ENCODE measurements at places on chromosomes 11 and 22.

DNA sequence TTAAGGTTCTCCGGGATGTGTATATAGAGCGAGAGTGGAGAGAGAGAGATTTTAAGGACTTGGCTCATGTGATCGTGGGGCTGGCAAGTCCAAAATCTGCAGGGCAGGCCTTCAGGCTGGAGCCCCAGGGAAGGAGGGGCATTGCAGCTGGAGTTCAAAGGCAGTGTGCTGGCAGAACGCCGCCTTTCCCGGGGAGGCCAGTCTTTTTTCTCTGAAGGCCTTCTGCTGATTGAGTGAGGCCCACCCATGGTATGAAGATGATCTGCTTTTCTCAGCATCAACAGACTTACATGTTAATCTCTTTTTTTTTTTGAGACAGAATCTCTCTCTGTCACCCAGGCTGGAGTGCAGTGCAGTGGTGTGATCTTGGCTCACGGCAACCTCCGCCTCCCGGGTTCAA is 25.4 kb downstream of the FBLN1 start:
- DNase-seq, result no peak
- H3K27ac ChIP-seq, result no peak overlapping the region
- H3K4me3 ChIP-seq, result no peak overlapping the region
- H3K36me3 ChIP-seq, result peaks cover 4% of the 10 kb centered on the region

DNA sequence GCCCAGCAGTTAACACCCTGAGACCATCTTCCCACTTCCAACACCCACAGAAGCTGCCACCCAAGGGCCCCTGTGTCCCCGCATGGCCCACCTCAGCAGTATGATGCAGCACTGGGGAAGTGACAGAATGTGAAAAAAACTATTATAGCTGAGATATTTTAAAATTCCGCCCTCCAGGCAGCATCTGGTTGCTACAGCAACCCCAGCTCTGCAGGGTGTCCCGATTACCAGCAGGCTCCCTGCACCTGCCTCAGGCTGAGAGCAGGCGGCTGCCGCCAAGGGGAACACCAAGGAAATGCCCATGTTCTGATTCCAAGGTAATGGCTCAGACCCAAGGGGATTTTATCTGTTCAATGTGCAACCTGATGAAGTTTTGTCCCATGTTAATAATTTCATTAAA is 10.5 kb upstream of the TMEM121B start:
- no peak overlapping the region for H3K4me3 ChIP-seq
- no peaks in the 10 kb centered on the region for H3K27me3 ChIP-seq
- H3K27ac ChIP-seq, result no peak overlapping the region
- no peaks in the 10 kb centered on the region for H3K4me1 ChIP-seq
- no peak for DNase-seq

- DNase-seq, result peak; percentile 35
- H3K4me3 ChIP-seq, result no peak overlapping the region
- H3K27me3 ChIP-seq, result peaks cover 5% of the 10 kb centered on the region
These were observed 24.3 kb upstream of the SMCO4 start for GRCh38 chr11:93567401-93567895.

DNA sequence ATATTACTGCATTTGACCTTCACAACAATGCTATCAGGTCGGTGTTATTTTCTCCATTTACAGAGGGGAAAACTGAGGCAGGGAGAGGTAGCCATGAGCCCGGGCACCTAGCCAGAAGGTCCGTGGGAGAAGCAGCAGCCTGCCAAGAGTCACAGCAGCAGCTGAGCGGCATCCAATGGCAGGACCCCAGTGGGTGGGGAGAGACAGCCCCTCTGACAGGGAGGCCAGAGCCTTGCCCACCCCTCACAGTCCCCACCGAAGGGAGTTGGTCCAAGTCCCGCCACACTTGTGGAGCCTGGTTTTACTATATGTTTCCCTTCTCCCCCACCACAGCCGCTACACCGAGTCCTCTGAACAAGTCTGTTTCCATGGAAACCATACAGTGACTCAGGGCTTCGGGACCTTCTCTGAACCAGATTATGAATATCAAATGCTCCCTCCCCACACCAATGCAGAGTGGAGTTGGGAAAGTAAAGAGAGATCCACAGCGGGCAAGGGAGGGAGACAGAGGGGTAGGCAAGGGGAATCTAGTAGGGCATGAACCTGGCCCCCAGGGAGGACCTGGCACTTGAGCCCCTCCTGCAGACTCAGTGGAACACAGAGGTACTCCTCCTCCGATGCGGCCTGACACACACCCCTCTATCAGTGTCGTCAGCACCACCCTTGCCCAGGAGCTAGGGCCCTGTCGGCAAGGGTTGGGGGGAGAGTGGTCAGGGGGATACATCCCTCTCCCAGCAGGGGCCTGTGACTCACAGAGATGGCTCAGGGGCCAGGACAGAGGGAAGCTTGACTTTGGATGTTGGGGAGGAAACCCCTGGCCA is 2.5 kb downstream of the CHST1 start:
- peaks cover 13% of the 10 kb centered on the region for H3K4me1 ChIP-seq
- H3K27me3 ChIP-seq, result peaks cover 37% of the 10 kb centered on the region
- no peak overlapping the region for H3K27ac ChIP-seq
- no peaks in the 10 kb centered on the region for H3K36me3 ChIP-seq
- no peak overlapping the region for H3K4me3 ChIP-seq
- DNase-seq, result peak; percentile 96
